ENCODE measurements at places on chromosomes 6 and 20. TPM values are rescaled to one million over a fixed set of nuclear protein-coding genes. Genes with fewer than 3 reads are reported as not detected.

DNA sequence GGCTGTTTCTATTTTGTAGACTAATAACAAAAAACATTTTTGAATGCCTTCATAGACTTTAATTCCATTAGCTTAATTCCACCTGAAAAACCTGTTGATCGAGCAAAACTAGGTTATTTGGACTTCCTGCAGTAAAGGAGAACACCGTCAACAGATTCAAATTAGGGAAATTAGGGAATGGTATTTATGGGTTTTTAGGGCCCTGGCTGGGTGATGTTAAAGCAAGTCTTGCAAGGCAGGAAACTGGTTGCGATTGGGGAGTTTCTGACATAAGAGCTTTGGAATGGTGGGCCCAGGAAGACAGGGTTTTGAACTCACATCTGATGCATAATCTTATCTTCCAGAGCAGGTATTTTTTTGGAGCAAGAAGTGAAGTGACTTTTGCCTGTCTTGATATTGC, 40.1 kb upstream of the TFAP2C start:
- peaks cover 3% of the 10 kb centered on the region for H3K27me3 ChIP-seq
- H3K27ac ChIP-seq, result no peak overlapping the region
- no peak overlapping the region for H3K4me3 ChIP-seq
- DNase-seq, result no peak
- H3K36me3 ChIP-seq, result no peaks in the 10 kb centered on the region
- no peaks in the 10 kb centered on the region for H3K4me1 ChIP-seq

GRCh38 chr6:46719099-46719498, 16.1 kb downstream of the PLA2G7 start:
- no peaks in the 10 kb centered on the region for H3K36me3 ChIP-seq
- no peak for DNase-seq
- peaks cover 6% of the 10 kb centered on the region for H3K27me3 ChIP-seq
- H3K4me1 ChIP-seq, result no peaks in the 10 kb centered on the region
- no peak overlapping the region for H3K4me3 ChIP-seq

The BMP7 gene
- not detected for total RNA-seq

DNA sequence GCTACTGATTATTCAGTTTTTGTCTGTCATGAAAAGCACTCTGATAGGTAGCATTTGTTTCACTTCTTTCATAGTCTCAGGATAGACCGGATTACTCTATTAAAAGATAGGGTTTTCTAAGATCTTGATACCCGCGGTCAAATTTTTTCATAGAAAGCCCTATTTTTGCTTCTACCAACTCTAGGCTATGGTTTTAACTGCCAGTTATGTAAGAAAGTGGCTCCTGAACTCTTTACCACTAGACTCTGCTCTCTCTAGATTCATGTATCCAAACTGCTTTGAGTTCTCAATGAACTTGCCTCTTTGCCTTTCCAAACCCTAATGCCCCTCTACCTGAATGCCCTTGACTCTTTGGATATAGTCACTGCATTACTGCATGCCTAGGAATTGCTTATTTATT, 70.3 kb downstream of the HIVEP1 start:
- no peaks in the 10 kb centered on the region for H3K27me3 ChIP-seq
- DNase-seq, result no peak
- H3K27ac ChIP-seq, result no peak overlapping the region
- peaks cover 5% of the 10 kb centered on the region for H3K36me3 ChIP-seq

DNA sequence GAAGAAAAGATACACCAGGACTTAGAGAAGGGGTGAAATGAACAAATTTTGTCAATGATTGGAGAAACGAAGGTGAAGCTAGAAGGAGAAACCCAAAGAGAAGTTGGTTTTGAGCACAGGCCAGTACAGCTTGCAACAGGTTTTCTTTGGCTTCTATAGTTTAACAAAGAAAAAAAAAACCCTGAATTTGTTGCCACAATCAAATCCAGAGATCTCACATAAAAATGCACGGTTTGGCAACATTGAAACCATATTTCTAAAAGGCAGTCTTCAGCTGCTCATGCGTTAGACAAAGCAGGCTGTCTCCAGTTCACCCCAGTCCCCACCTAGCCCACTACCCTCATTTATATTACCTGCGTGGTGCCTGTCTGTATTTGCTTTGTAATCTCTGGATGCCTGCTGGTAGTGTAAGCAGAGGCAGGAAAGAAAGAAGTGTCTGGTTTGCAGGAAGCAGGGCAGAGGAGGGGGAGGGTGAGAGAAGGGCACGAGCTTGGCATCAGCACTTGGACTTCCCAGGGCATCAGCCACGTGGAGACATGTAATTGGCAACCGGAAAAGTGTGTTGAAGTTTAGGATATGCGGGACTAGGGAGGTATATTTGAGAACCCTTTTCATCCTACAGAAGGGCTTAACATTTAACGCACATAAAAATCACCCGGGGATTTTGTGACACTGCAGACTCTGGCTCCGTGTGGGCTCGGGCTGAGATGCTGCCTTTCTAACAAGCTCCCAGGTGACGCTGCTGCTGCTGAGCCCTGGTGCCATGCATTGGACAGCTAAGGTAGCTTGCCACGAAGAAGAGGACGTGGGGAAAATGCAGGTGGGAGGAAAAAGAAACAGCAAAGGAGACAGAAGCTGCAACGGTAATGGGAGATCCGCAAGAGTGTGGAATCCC, 14.4 kb downstream of the PFDN4 start:
- peaks cover 9% of the 10 kb centered on the region for H3K36me3 ChIP-seq
- no peak for DNase-seq
- H3K27ac ChIP-seq, result no peak overlapping the region
- no peak overlapping the region for H3K4me3 ChIP-seq
- no peaks in the 10 kb centered on the region for H3K27me3 ChIP-seq

DNA sequence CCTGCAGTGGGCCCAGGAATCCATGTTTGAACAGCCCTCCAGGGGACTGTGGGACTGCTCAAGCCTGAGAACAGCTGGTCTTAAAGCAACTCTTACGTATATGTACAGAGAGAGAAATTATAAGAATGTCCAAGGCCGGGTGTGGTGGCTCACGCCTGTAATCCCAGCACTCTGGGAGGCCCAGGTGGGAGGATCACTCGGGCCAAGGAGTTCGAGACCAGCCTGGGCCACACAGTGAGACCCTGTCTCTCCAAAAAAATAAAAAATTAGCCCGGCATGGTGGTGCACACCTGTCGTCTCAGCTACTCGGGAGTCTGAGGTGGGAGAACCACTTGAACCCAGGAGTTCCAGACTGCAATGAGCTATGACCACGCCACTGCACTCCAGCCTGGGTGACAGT, 134.0 kb downstream of the DTNBP1 start:
- peaks cover 5% of the 10 kb centered on the region for H3K4me1 ChIP-seq
- no peaks in the 10 kb centered on the region for H3K27me3 ChIP-seq
- H3K27ac ChIP-seq, result no peak overlapping the region
- H3K36me3 ChIP-seq, result peaks cover 62% of the 10 kb centered on the region
- DNase-seq, result no peak

DNA sequence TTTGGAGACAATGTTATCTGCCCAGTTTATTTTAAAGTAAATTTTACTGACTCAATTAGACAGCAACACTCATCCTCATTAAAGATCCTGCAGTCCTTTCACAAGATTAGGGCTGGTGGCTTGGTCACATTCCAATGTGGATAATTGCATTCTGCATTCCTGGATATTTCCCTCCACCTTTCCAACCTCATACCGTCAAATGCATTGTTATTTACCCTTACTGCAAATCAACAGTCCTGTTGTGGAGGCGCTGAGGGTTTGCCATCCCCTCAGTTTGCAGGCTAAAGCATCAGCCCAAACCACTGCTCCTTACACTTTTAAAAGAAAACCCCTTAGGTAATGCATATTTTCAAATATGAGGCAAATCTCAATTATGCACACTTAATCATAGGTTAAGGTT, 5.4 kb downstream of the CITED2 start:
- H3K27me3 ChIP-seq, result no peaks in the 10 kb centered on the region
- no peak for DNase-seq
- peaks cover 6% of the 10 kb centered on the region for H3K36me3 ChIP-seq
- no peak overlapping the region for H3K4me3 ChIP-seq

DNA sequence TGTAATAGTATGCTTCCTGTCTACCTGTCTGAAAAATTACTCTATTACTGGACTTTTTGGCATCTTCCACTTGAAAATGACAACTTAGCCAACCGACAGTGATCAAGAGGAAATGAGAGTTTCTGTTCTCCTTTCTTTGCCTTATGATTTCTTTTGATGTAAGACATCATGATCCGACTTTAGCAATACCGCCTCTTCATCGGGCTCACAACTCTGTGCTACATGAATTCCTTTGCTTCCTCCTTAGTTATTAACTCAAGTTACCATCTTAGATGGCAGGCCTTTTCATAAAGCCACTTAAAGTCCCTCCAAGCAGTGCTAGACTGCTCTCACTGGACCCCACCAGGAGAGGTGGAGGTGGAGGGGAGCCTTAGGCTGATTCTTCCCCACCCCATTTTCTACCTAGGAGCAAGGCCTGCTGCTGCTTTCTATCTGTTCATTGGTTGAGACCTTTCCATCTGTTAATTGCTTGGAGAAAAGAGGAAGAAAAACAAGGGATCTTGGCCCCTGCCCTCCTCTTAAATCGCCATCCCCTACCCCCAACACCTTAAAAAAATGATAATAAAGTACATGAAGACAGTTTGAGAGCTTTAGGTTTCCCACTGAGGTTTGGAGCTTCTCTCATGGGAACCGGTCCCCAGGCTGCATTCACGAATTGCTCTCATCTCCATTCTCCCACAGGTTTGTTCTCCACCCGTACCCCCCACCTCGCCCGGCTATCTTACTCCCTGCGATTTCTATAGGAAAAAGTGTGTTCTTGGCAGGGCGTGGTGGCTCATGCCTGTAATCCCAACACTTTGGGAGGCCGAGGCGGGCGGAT, 21.6 kb upstream of the MCM3 start:
- H3K27me3 ChIP-seq, result no peaks in the 10 kb centered on the region
- no peak overlapping the region for H3K4me3 ChIP-seq
- DNase-seq, result no peak
- H3K27ac ChIP-seq, result peak overlapping the region; percentile 64
- H3K4me1 ChIP-seq, result peaks cover 76% of the 10 kb centered on the region

The NANP gene
- total RNA-seq, result 1.2 TPM

The RBPJL gene
- total RNA-seq, result not detected

DNA sequence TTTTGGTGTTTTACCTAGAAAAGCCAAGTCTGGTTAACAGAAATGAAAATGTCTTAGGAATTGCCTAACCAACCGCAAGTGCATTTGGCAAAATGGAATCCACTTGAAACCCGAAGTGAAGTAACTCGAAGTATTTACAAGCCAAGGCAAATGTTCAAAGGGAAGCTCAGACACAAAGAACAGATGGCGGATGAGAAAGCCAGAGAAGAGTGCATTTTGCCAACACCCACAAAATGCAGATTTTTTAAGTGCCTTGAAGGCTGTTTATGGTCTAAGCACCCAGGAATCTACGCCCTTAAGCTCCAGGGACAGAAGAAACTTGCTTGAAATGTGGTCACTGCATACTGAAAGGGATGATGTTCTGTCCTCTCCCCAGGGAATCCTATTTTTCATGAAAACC, 70.0 kb upstream of the TBXT start:
- no peak overlapping the region for H3K4me3 ChIP-seq
- no peaks in the 10 kb centered on the region for H3K36me3 ChIP-seq
- H3K27ac ChIP-seq, result no peak overlapping the region
- peaks cover 16% of the 10 kb centered on the region for H3K4me1 ChIP-seq
- peaks cover 6% of the 10 kb centered on the region for H3K27me3 ChIP-seq

The SGK1 gene
- total RNA-seq, result 117 TPM

DNA sequence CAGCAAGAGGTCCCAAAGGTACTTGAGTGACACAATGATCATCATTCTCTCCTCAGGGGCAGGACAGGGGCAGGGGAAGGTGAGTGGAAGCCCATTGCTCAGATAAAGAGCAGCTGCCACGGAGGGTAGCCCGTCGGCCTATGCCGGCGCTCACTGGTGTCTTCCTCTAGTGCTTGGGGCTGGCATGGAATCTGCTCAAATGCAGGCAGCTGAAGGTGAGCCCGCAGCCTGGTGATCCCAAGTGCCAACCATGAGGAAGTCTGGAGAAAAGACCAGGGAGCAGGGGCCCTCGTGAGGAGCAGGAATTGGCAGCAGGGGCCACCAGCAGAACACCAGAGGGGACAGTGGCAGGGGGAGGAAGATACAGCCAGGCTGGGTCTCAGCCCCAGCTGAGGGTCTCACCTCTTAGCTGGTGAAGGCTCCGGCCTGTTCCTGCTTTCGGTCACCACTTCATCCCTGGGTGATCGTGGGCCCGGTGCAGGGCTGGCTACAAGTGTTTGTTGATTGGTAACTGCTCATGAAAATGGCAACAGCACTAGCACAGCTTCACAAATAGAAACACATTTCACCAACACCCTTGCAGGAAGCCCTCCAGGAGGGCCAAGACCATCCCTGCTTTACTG, 24.7 kb downstream of the RBCK1 start:
- H3K4me3 ChIP-seq, result no peak overlapping the region
- peak overlapping the region; percentile 3 for H3K27ac ChIP-seq
- H3K36me3 ChIP-seq, result peaks cover 64% of the 10 kb centered on the region
- H3K4me1 ChIP-seq, result peaks cover 38% of the 10 kb centered on the region
- no peak for DNase-seq

- peaks cover 5% of the 10 kb centered on the region for H3K36me3 ChIP-seq
- no peak overlapping the region for H3K27ac ChIP-seq
- H3K4me1 ChIP-seq, result peaks cover 58% of the 10 kb centered on the region
- H3K27me3 ChIP-seq, result no peaks in the 10 kb centered on the region
Observed at GRCh38 chr6:42440778-42441696, 10.7 kb downstream of the TRERF1 start.

The IYD gene
- not detected for total RNA-seq

DNA sequence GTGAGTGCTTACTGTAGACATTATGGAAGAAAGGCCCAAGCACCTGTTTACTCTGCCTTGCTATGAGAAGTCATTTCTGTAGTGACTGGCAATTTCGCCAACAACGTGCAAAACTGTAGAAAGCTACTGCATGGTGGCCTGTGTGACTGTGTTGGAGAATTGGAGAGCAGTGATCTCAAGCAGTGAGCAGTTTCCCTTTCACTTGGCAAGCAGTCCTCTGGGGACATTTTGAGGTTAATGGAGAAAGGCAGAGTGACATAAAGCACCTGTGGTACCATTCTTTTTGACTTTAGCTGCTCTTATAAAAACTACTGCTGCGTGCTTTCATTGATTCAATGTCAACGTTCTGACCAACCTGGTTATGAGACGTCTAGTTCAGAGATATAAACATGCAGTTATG, 382.6 kb upstream of the JAG1 start:
- no peaks in the 10 kb centered on the region for H3K27me3 ChIP-seq
- H3K36me3 ChIP-seq, result no peaks in the 10 kb centered on the region
- no peak for DNase-seq
